ENCODE measurements at places on chromosomes 1 and 21.

DNA sequence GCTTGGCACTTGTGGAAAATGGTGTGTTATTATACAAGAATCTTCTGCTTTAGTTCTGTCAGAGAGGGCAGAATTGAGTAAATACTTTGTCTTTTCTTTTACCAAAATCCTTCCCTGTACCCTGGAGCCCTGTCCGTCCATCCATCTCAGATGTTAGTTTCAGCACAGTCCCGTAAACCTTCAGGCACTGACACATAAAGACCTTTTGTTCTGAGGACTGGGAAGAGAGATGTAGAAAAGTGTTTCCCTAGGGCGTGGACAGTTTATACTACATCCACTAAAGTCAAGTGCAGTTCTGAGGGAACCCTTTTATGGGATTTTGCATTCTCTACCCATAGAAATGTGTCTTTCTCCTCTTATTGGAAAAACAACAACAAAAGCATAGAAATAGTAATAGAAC is 162.4 kb downstream of the PDE4B start:
- DNase-seq, result no peak

DNA sequence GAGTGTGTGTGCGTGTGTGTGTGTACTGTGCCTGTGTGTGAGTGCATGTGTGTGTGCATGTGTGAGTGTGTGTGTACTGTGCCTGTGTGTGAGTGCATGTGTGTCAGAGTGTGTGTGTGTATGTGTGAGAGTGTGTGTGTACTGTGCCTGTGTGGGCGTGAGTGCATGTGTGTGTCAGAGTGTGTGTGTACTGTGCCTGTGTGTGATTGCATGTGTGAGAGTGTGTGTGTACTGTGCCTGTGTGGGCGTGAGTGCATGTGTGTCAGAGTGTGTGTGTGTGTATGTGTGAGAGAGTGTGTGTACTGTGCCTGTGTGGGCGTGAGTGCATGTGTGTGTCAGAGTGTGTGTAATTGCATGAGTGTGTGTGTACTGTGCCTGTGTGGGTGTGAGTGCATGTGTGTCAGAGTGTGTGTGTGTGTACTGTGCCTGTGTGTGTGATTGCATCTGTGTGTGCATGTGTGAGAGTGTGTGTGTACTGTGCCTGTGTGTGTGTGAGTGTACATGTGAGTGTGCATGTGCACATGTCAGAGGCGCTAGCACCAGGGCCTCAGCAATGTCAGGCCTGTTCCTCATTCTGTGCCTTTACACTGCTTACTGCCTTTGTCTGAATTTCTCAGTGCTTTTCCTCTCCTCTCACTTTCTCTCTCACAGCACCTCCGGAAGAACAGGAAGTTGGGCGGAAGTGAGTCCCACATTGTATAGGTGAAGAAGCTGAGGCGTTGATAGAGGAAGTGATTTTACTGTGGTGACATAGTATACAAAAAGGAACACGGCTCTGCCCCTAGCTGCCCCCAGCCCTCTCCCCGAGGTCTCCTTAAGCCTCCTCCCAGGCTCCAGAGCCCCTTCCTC is 4.9 kb downstream of the SLC5A9 start:
- no peak for DNase-seq

DNA sequence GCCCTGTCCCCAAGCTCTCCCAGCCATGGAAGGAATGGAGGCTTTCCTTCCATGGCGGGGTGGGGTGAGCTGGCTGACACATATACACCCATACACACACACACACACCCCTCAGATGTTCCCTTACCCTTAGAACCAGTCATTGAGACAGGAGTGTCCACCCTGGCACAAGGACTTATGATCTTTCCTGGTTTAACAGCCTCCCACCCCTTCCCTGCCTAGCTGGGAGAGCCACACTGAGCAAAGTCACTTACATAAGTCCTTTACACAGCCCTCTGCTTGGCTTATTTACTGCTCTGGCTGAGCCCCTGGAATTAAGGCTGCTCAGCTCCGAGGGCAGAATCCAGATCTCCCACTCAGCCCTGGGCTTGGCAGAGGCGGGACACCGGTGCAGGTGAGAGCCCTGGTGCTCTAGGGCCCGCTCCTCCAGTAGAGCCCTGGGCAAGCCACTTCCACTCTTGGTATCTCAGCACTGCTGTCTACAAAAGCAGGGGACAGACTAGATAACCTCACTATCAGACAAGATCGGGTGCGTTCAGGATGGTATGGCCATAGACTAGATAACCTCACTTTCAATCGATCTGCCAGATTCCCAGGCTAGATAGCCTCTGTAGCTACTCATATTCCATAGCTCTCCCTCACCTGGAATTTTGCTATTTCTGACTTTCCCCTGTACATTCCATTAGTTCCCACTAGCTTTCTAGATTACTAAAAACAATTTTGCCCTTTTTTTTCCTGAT is 16.7 kb downstream of the SLC6A9 start:
- DNase-seq, result no peak

DNA sequence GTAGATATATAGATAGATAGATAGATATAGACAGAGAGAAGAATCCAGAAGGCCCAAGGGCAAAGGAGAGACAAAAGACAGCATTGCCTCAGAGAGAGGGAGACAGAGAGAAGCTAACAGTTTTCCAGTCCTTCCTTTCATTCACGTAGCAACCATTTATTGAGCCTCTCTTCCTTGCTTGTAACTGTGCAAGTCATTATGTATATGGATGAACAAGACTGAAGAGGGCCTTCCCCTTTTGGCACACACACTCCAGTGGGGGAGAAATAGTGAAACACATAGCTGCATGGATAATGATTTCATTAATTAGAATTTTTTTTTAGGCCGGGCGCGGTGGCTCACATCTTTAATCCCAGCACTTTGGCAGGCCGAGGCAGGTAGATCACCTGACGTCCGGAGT is 74.8 kb upstream of the PUM1 start:
- no peak for DNase-seq

- peak; percentile 17 for DNase-seq
Observed at GRCh38 chr1:224432672-224433040, 1.9 kb downstream of the WDR26 start.

GRCh38 chr1:47416319-47417169 is 459 bp downstream of the FOXE3 start:
- DNase-seq, result no peak

- DNase-seq, result peak; percentile 75
Observed at GRCh38 chr1:230807561-230808280, 60.5 kb downstream of the CAPN9 start.

DNA sequence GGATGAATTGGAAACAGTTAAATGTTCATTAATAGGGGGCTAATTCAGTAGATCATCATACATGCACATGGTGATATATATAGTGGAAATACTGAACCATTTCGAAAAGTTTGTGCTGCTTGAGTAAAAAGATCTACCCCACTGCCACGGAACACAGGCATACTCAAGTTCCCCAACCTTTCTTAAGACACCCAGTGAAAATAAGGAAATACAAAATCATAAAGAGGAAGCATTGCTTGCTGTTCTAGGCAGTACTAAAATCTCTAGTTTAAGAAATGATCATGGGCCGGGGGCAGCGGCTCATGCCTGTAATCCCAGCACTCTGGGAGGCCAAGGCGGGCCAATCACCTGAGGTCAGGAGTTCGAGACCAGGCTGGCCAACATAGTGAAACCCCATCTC is 37.6 kb upstream of the KIRREL1 start:
- no peak for DNase-seq

- DNase-seq, result no peak
Observed at GRCh38 chr1:179867493-179868330, 9.9 kb downstream of the TOR1AIP2 start.

GRCh38 chr1:229064320-229065168 is 206.4 kb upstream of the RAB4A start:
- DNase-seq, result no peak

DNA sequence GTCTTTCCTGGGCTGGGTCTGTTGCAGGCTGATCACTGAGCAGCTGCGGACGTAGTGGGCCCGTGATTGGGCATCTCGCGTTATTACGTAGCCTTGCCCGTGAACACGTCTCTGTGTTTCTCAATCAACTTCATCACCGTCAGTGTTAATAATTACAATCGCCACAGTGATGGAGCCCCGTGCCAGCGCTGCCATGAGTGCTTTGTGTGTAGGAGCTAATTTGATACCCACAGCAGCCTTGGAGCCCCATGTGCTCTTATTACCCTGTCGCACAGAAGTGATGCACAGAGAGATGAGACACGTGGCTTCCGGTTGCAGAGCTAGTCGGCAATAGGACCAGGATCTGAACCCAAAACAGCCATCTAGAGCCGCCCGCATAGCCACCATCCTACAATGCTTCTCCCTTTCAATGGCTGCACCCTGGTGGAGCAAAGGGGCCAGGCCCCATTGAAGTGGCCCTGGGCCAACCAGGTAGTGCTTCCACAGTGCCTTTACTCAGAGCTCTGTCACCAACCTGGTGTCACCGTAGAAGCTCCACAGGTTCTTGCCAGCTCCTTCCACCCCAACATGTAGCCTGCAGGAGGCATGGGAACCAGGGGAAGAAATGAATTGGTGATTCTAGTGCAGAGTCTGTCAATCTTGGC is 398.5 kb upstream of the VAMP3 start:
- no peak for DNase-seq

GRCh38 chr1:111633736-111634247 is 14.2 kb downstream of the RAP1A start:
- DNase-seq, result no peak

GRCh38 chr1:101781201-101781831 is 215.4 kb downstream of the OLFM3 start:
- no peak for DNase-seq

DNA sequence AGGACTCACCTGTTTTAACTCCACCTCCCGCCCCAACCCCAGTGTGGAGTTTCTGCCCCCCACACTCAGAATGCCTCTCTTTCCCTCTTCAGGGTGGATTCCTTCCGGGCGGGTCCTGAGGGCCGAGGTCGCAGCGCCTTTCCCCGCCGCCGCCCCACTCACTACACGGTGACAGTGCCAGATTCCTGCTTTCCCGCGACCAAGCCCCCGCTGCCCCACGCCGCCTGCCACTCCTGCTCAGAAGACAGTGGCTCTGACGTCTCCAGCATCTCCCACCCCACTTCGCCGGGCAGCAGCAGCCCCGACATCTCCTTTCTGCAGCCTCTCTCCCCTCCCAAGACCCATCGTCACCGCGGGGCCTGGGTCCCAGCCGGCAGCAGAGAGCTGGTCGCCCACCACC is 16.7 kb downstream of the INAVA start:
- DNase-seq, result no peak

DNA sequence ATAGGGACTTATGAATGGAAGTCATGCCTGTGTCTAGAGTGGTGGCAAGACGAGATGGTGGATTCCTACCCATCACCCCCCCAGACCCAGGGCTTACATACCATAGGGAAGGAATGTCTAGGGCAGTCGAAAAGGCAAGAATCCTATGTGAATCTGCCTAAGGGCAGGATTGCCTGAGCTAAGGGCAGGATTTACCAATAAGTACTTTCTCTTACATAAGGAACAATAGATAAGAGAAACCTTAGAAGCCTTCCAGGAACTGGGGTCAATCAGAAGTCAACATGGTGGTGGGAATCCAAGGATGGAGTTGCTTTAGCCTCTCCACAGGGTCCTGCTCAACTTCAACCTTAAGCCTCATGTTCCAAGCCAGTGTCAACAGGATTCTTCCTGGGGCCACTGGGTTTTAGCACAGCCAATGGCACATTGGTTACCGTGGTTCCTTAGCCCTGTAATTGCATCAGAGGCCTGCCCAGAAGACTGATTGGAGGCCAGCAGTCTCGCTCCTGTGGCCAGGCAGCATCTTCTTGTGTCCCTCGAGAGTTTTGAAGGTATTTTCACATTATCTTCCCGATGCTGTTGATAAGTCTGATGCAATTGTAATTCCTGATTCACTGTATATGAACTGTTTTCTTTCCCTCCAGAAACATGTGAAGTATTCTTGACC is 20.7 kb downstream of the BACE2 start:
- DNase-seq, result no peak

GRCh38 chr21:45861156-45861870 is 120.3 kb upstream of the COL6A1 start:
- no peak for DNase-seq

GRCh38 chr1:244893836-244894235 is 29.5 kb upstream of the HNRNPU start:
- no peak for DNase-seq

- no peak for DNase-seq
Observed at GRCh38 chr1:118918230-118918939, 69.8 kb downstream of the TBX15 start.

DNA sequence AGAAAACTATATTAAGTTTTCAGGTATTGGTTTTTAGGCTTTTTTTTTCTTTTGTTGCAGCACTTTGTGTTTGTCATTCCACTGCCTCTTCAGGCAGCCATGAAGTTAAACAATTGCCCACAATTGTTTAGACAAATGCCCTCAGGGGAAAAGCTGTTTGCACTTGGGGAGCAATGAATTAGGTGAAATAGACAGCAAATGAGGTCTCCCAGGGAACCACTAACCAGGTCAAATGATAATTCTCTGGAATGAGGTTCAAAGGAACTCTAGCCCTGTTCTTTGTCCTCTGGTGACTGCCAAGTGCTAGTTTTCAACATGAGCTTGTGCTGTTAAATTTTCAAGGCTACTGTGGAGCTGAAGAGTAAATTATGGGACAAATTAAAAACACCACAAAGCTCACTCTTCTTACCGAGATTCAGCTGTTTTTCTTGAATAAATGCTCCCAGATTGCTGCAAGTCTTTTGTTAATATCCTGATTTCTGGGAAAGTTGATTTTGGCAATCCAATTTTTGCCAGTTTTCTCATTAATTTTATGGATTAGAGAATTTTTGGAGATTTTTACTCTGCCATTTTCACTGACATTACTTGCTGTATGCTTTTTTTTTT is 15.1 kb upstream of the MAB21L3 start:
- no peak for DNase-seq

- no peak for DNase-seq
Observed at GRCh38 chr1:208717525-208717924, 473.3 kb upstream of the PLXNA2 start.

- peak; percentile 61 for DNase-seq
Observed at GRCh38 chr1:228212966-228213844, 5.4 kb downstream of the OBSCN start.

DNA sequence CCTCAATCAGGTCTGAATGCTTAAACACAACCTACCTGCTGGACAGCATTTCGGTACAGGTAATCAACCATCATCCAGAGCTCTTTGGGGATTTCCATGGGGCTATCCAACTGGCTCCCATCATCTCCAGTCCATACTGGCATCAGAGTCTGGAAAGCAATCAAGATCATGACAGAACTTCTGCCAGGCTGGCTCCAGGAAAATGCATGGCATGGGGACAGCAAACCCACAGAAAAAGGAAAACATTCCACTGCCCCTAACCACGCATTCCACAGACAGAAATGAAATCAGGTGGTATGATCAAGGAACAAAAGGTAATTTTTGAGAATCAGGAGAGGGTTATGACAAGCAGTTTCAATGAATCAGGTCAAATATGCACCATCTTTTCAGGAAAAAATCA is 9.1 kb upstream of the MTF1 start:
- DNase-seq, result no peak

DNA sequence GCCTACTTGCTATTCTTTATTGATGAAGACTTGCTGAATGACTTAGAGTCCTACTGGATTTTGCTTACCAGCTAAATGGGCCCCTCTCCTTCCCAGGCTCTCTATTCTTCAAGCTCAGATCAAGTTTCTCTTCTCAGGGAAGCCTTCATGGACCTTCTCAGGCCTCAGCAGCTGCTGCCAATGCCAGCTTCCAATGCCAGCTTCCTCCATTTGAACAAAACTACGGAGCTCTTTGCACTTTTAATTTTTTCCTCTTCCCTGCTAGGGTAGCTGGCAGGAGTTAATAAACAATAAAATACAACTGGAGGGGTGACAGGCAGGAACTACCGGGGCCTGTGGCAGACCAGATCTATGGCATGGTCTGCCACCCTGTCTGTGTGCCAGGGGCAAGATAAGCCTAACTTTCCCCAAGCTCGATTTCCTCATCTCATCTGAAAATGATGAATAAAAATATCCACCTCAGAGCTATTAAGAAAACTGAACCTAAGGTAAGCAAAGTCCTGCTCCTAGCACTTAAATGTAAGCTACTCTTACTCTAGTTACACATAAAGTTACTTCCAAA is 995 bp upstream of the IPO13 start:
- no peak for DNase-seq
